ENCODE measurements at places on chromosomes 13 and 19.

- DNase-seq = no peak
Measured at GRCh38 chr19:33298146-33298911, 4.0 kb downstream of the CEBPA start.

DNA sequence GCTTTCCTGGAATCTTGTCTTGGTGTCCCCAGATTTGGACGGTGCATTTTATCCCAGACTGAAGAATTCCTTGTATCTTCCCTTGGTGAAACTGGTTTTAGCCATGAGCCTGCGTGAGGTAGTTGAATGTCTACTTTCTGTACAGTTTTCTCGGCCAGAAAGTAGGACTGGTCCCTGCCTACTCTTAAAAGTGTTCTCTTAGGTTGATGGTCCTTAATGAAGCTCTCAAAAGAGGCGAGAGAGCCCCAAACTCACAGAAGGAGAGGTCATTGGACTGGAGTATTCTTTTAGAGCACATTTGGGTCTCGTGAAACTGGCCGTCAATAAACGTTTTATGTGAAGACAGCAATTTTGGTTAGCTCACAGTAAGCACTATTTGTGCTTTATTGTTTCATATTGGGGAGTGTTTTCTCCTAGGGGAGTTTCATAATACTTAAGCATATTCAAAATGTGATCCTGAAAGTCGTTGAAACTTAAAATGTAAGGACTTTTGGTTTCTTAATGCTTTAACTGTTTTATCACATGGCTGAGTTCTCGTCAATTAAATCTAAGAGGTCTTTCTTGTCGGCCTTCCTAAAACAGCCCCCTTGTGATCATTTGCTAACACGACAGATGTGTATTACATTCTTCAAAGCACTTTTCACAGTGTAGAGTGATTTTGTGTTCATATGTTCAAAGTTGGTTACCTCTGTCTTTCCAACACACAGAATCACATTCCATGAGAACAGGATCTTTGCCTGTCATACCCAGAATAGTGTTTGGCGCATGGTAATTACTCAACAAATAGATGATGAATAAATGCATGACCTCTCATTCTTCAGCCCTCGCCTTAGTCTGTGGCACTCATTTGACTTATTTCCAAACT is 889 bp downstream of the GTF2F2 start:
- DNase-seq = no peak

GRCh38 chr13:36420437-36420891 is 11.8 kb upstream of the CCNA1 start:
- no peak for DNase-seq

DNA sequence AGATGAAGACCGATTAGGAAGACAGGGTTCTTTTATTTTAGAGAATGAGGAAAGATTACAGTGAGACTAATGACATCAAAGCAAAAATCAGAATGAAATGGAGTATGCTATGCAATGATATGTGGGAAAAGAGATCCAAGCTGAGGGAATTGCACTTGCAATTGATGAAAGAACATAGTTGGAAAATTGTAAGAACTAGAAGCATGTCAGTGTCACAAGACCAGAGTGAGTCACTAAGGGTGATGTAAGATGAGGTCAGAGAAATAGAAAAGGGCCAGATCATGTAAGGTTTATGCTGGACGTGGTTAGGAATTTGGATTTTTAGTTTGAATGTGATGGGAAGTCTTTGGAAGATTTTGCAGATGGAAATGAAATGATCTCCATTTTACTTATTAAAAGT is 1937.3 kb downstream of the OLFM4 start:
- DNase-seq = no peak

- DNase-seq = no peak
Measured at GRCh38 chr13:61727767-61728166, 312.1 kb upstream of the PCDH20 start.

- no peak for DNase-seq
Measured at GRCh38 chr13:75762955-75763354, 126.8 kb downstream of the LMO7 start.

DNA sequence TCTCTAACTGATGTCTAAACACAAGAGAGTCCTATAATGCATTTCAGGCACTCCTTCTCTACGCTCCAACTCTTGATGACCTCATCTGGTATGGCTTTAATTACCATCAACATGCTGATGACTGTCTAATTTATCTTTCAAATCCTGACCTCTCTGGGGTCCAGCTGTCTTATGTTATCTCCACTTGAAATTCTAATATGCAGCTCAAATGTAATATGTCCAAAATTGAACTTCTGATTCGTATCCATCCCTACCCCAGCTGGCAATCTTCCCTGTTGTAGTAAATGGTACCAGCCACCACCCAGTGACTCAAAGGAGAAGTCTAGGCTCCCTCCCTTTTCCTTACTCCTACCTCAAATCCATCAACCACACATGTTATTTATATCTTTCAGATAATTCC is 288.0 kb upstream of the SLC10A2 start:
- DNase-seq = no peak

GRCh38 chr13:31435536-31435935 is 235.8 kb downstream of the B3GLCT start:
- no peak for DNase-seq

- no peak for DNase-seq
Measured at GRCh38 chr13:58085274-58085673, 453.7 kb downstream of the PCDH17 start.

DNA sequence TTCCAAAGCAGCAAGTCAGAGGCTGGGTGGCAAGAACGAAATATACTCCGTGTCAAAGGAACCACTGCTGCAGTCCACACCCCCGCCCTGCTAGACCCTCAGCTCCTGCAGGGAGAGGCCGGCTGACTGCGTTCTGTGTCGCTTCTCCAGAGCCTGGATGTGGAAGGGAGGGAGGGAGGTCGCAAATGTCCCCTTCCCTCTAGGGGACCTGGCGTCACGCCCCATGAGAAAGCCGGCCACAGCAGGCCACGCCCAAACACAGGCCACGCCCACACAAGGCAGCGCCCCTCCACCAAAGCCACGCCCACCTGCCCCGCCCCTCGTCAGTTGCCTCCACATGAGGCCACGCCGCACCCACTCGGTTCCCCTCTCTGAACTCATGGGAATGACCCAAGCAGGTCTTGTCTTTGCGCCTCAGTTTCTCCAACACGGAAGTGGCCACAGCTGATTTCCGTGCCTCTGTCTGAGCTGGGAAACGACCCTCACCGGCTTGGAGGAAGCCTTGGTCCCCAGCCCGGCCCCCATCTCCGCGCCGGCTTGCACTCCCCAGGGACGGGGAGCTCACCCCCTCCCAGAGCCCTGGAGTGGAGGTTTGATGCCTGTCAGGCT is 38.4 kb upstream of the TCF3 start:
- DNase-seq = no peak

GRCh38 chr13:58300224-58300623 is 668.7 kb downstream of the PCDH17 start:
- no peak for DNase-seq

GRCh38 chr13:109802936-109803335 is 16.6 kb upstream of the IRS2 start:
- DNase-seq = no peak

All from cerebellar nuclear complex (tissue), 1 donor.